Peyer's patch (tissue), 4 donors: ENCODE measurements at places on chromosomes 16 and 17. TPM values are rescaled to one million over a fixed set of nuclear protein-coding genes. Genes with fewer than 3 reads are reported as not detected.

- no peak for DNase-seq
Observed at GRCh38 chr16:56513972-56514371, 5.9 kb downstream of the BBS2 start.

DNA sequence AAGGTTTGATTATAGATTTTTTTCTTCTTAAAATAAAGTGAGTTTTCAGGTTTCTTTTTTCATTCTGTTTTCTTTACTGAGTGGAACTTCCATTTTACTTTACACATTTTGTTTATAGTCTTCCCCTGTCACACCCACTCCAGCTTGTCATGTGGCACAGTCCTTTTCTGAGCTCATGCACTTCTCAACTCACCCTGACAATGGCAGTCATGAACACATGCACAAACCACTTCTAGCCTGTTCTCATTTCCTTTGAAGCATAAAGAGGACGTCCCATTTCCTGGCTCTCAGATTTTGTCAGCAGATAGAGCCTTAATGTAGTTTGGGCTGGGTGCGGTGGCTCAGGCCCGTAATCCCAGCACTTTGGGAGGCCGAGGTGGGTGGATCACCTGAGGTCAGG is 168.0 kb downstream of the AHSP start:
- no peak for DNase-seq

- no peak for DNase-seq
Observed at GRCh38 chr17:10061111-10061845, 137.1 kb downstream of the GAS7 start.

DNA sequence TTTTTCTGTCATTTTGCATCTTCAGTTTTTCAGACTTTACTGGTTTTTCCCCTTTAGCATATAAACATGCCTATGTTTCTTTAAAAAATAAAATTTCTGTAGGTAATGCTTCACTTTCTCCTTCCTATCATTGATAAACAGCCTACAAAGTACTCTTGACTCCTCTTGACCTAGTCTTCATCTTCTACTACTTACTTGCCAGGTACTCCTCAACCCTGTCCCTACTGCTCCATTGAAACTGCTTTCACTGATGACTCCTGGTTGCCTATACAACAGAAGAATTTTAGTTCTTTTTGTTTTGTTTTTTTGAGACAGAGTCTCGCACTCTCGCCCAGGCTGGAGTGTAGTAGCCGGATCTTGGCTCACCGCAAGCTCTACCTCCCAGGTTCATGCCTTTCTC is 7.0 kb downstream of the DDX42 start:
- DNase-seq, result no peak

SMIM36 gene
- not detected for total RNA-seq

SLC16A13 gene
- 16.4 TPM for total RNA-seq
